ENCODE measurements at places on chromosomes 16 and 17. TPM values are rescaled to one million over a fixed set of nuclear protein-coding genes. Genes with fewer than 3 reads are reported as not detected.

Gene FOXN1
- total RNA-seq: not detected

Gene ZFPM1
- total RNA-seq: 21.0 TPM

Gene RAB26
- total RNA-seq: 3.1 TPM

Gene CA7
- 0.61 TPM for total RNA-seq

Gene TBC1D3I
- 0.50 TPM for total RNA-seq

Gene SHBG
- 1.9 TPM for total RNA-seq

Gene SHISA9
- total RNA-seq: 22.2 TPM

Gene TAC4
- total RNA-seq: 3.9 TPM

Data from endodermal cell (in vitro differentiated cells).